ENCODE measurements at places on chromosomes 5 and 9.

- DNase-seq = no peak
Measured at GRCh38 chr5:132223861-132224260, 3.8 kb downstream of the P4HA2 start.

GRCh38 chr5:16768184-16768583 is 151.4 kb upstream of the RETREG1 start:
- no peak for DNase-seq

- DNase-seq = no peak
Measured at GRCh38 chr9:76657265-76657664, 107.0 kb upstream of the PCA3 start.

GRCh38 chr5:1435369-1435768 is 9.9 kb downstream of the SLC6A3 start:
- DNase-seq = no peak

All from astrocyte of the cerebellum (primary cell).